ENCODE measurements at places on chromosomes 12 and 14.

- DNase-seq = no peak
Observed at GRCh38 chr14:61381553-61381952, 60.2 kb downstream of the PRKCH start.

DNA sequence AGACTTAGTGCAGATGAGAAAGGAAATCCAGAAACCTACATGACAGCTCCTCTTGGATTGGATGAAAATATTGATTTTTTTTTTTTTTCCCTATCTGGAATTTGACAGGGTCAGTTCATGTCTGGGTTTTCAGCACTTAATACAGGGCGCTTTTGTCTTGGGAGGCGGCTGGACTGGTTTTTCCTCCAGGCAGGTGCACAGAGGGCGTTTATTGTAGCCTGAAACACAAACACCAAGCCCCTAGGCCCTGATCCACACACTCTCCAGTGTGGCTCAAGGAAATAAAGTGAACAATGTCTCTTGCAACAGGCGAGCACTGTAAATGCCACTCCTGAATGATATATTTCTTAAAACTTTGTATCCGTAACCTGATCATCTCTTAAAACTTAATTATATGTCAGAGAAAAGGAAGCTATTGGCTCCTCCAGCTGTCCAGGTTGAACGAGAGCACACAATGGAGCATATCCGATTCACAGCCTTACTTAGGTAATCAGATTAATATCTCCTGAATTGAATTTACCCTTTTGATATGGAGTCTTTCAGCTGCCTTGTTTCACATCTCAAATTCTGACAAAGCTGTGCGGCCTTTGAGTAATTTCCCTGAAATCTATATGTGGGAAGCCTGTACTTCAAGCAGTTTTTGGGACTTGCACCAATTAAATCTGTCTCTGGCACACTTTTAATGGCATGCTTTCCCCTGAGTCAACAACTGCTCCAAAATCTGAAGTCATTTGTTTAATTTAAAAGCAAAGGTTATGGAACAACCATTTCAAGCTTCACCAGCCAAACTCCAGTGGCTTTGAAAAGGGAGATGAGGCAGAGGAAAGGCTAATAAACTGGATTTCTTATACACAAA lies 485.7 kb downstream of the ZFP36L1 start:
- DNase-seq = no peak

GRCh38 chr12:57741413-57741789 lies 2.9 kb upstream of the AGAP2 start:
- DNase-seq = no peak

GRCh38 chr12:65948320-65949008 lies 124.2 kb downstream of the HMGA2 start:
- no peak for DNase-seq

Measured in endothelial cell (in vitro differentiated cells).